ENCODE measurements at places on chromosomes 4 and X. TPM values are rescaled to one million over a fixed set of nuclear protein-coding genes. Genes with fewer than 3 reads are reported as not detected.

DNA sequence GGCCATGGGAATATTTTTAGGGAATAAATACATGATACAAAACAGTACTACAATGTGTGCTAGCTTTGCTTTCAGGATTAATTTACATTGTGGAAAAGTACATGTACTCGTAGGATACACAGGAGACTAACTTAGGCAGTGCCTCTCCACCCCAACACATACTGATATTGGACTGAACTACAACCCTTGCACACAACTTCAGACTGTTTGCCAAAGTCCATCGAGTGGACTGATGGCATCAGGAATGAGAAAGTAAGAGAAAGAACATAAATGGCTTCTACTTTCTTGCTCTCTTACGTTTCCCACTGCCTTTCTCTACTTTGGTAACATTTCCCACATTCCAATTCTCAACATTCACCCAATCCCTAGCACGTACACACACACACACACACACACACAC lies 130.1 kb downstream of the RNF150 start:
- no peaks in the 10 kb centered on the region for H3K36me3 ChIP-seq
- no peak for DNase-seq
- no peak overlapping the region for H3K4me3 ChIP-seq
- peak overlapping the region; percentile 78 for H3K27ac ChIP-seq

DNA sequence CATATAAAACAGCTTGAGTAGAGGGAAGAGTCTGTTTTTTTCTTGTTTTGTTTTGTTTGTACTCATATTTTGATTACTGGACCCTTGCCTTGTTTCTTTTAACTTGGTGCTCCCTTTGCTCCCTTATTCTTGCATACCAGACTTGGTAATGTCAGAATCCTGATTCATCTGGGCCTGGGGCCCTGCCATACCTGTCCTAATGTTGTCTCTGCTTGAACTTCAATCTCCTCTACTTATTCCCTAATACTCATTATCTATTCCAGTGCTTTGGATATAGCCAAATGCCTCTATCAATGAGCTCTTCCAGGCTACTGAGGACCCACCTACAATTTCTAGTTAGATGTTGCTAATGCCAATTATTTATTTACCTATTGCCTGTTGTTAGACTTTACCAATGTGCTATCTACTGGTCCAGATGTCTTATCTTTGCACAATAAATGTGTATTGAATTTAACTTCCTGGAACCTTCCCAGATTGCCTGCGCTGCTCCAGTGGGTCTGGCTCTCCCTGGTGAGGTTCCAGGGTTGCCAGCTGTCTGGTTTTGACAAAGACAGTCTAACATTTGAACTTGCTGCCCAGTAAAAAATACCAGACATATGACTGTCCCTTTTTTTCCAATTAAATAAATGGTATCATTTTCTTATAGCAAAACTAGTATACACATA lies 64.4 kb upstream of the ACSL4 start:
- no peak overlapping the region for H3K27ac ChIP-seq
- no peaks in the 10 kb centered on the region for H3K36me3 ChIP-seq
- H3K4me3 ChIP-seq, result no peak overlapping the region
- H3K4me1 ChIP-seq, result no peaks in the 10 kb centered on the region
- DNase-seq, result no peak
- H3K27me3 ChIP-seq, result no peaks in the 10 kb centered on the region

DNA sequence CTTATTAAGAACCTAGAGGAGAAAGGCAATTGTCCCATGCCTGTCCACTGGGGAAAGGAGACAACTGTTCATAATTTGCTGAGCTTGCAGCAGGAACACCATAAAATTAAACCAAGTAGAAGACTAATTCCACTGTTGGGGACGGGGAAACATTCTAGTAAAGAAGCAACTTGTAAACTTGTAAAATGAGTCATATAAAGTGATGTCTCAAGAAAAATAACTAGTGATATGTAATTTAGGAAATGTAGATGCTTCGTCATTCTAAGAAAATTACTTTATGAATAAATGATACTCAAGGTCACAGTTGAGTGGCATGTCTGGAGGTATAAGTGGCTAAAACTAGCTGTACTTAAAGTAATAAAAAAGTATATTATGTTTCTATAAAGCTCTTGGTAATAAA lies 121.2 kb upstream of the MID1 start:
- H3K4me3 ChIP-seq, result no peak overlapping the region
- H3K27ac ChIP-seq, result no peak overlapping the region
- no peaks in the 10 kb centered on the region for H3K4me1 ChIP-seq
- H3K36me3 ChIP-seq, result no peaks in the 10 kb centered on the region

GRCh38 chr4:7367406-7367805 lies 67.3 kb downstream of the PSAPL1 start:
- H3K27me3 ChIP-seq, result no peaks in the 10 kb centered on the region
- no peak for DNase-seq
- no peak overlapping the region for H3K27ac ChIP-seq
- H3K4me3 ChIP-seq, result no peak overlapping the region

DNA sequence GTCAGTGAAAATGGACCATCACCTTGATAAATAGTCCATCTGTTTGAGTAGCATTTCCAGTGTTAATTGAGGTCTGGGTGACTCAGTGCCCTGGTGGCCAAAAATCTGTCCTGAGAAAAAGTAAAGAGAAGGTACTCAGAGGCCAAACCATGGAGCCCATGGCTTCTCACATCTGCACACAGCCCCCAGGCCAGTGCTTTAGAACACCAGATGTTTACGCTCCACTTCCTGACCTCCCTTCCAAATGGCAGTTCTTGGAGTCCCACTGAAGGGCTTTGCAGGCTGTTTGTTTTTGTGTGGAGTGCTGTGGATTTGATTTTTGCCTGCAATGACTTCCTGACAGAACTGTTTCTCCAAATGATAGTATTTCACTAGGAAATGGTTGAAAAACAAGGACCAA lies 60.2 kb upstream of the GPC4 start:
- H3K4me3 ChIP-seq, result no peak overlapping the region
- peaks cover 4% of the 10 kb centered on the region for H3K4me1 ChIP-seq
- no peaks in the 10 kb centered on the region for H3K36me3 ChIP-seq
- no peaks in the 10 kb centered on the region for H3K27me3 ChIP-seq

FRMD7 gene
- not detected for total RNA-seq

PROM1 gene
- 4.9 TPM for total RNA-seq

DNA sequence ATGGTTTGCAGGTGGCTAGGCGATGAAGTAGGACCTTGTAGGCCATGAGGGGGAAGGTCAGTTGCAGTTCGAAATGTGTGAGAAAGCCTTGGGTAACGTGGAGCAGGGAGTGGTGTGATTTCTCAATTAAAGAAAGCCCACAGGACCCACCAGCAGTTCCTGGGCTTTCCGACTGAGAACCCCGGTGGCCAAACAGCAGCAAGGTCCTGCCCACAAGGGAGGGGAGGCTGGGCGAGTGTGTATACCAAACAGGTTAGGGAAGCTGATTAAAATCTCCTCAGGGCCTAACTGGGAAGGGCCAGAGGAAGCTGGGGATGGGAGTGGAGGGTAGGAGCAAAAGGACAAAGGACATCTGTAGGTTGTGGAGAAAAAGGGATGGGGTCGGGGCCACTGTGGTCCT lies 2.4 kb downstream of the ATP6AP1 start:
- H3K4me3 ChIP-seq, result no peak overlapping the region
- no peak overlapping the region for H3K27ac ChIP-seq
- no peaks in the 10 kb centered on the region for H3K4me1 ChIP-seq
- no peaks in the 10 kb centered on the region for H3K27me3 ChIP-seq
- no peaks in the 10 kb centered on the region for H3K36me3 ChIP-seq

- no peak for DNase-seq
- H3K36me3 ChIP-seq, result no peaks in the 10 kb centered on the region
- no peaks in the 10 kb centered on the region for H3K4me1 ChIP-seq
- H3K27me3 ChIP-seq, result no peaks in the 10 kb centered on the region
- H3K4me3 ChIP-seq, result no peak overlapping the region
- no peak overlapping the region for H3K27ac ChIP-seq
Observed at GRCh38 chr4:178632415-178632814, 1190.2 kb upstream of the AGA start.

DNA sequence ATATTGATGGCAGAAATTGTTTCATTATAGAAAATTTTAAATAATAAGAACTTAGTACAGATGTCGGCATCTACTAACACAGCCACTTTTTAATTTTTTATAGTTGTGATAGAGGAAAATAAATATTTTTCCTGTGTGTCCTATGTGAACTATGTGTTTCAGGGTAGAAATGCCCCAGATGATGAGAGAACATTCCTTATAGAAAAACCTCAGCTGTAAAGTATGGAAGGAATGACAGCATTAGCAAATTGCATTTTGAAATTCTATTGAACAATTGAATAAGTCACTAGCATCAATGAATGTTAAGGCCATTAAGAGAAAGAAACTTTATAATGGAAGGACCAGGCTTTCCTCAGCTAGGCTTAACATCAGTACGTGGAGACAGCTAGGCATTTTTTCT lies 149.2 kb downstream of the CFAP299 start:
- no peak overlapping the region for H3K27ac ChIP-seq
- no peaks in the 10 kb centered on the region for H3K36me3 ChIP-seq
- no peak overlapping the region for H3K4me3 ChIP-seq
- DNase-seq, result no peak

DNA sequence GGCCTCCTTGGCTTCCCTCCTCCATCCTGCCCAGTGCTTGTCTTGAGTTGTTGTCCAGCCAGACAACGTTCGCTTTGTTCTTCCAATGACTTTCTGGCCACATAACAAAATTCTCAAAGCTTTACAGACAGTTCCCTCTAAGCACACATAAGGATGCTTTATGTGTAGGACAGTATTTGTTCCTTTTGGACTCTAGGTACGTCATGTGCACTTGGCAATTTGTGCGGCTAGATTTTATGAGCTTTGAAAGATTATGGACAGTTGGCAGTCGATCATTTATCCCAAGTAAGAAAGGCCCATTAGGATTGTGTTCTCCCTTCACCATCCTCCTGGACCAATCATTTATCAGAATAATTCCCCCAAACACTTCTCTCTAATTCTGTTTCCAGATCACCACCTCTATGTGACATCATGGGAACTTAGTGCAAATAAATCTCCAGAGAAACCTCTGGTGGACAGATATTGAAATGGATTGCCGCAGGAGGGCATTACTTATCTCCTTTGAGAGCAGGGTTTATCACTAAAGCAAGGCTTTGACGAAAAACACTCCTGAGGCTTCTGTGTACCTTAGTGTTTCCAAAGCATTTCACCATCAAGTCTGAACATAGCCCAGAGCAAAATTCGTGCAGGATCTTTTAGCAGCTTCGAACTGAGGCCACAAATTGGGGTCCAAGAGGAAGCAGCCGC lies 77.4 kb upstream of the BMPR1B start:
- H3K4me3 ChIP-seq, result no peak overlapping the region
- no peak for DNase-seq
- no peaks in the 10 kb centered on the region for H3K27me3 ChIP-seq
- H3K27ac ChIP-seq, result no peak overlapping the region

GRCh38 chrX:72716766-72717165 lies 2.7 kb upstream of the PHKA1 start:
- no peak overlapping the region for H3K27ac ChIP-seq
- no peaks in the 10 kb centered on the region for H3K4me1 ChIP-seq
- no peaks in the 10 kb centered on the region for H3K36me3 ChIP-seq

ZNF275 gene
- 7.9 TPM for total RNA-seq

GRCh38 chr4:40300371-40301162 lies 34.6 kb upstream of the CHRNA9 start:
- no peak for DNase-seq
- no peaks in the 10 kb centered on the region for H3K4me1 ChIP-seq
- no peak overlapping the region for H3K4me3 ChIP-seq
- no peak overlapping the region for H3K27ac ChIP-seq
- no peaks in the 10 kb centered on the region for H3K27me3 ChIP-seq
- no peaks in the 10 kb centered on the region for H3K36me3 ChIP-seq

GRCh38 chr4:141518222-141518621 lies 118.2 kb upstream of the IL15 start:
- H3K36me3 ChIP-seq, result no peaks in the 10 kb centered on the region
- H3K4me1 ChIP-seq, result no peaks in the 10 kb centered on the region
- no peak overlapping the region for H3K4me3 ChIP-seq
- no peak for DNase-seq
- H3K27ac ChIP-seq, result no peak overlapping the region

GRCh38 chr4:153710681-153711080 lies 26.6 kb downstream of the TLR2 start:
- no peak overlapping the region for H3K4me3 ChIP-seq
- H3K4me1 ChIP-seq, result no peaks in the 10 kb centered on the region
- H3K27me3 ChIP-seq, result no peaks in the 10 kb centered on the region
- H3K36me3 ChIP-seq, result no peaks in the 10 kb centered on the region

DNA sequence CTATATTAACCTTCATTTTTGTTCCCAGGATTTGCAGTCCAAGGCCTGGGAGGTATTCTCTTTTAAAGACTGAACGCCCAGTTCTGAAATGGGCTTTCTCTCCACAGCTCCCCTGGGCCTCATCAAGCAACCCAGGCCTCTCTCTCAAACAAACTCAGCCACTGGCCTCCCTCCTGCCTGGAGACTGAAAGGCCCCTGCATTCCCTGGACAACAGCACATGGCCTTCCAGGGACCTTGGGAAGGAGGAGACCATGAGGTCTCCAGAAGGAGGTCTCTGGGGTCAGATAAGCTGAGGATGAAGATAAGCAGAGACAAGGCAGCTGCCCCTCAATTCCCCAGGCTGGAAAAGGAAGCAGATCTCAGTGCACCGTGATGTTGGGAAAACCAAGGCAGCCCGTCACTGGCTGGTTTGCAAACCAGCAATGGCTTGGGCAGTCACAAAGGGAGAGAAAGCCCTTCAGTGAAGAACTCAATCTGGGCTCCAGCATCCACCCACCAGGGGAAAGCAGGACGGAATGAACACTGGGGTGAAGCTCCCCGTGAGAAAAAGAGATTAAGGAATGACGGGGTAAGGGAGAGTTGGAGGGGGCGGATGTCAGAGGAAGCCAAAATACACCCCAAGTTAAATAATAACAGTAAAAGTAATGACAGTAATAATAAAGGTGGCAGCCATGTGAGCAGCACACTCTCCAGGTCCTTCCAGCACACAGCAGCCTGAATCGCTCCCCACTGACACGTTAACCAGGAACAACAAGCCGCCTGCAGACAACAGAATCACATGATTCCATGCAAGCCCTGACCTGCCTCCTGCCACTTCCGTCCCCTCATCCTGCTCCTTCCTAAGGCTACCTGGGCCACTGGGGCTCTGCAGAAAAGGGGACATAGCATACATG lies 22.3 kb downstream of the AMOT start:
- H3K36me3 ChIP-seq, result no peaks in the 10 kb centered on the region
- no peak overlapping the region for H3K4me3 ChIP-seq
- H3K27ac ChIP-seq, result peak overlapping the region; percentile 34
- DNase-seq, result no peak
